ENCODE measurements at places on chromosomes 5 and 9.

GRCh38 chr9:3200331-3200774 lies 325.4 kb downstream of the RFX3 start:
- peak; percentile 42 for DNase-seq

- DNase-seq = no peak
These were observed 8.3 kb downstream of the MVB12B start for GRCh38 chr9:126334721-126335621.

GRCh38 chr5:142998316-142999020 lies 228.3 kb downstream of the ARHGAP26 start:
- no peak for DNase-seq

- DNase-seq = no peak
These were observed 577 bp downstream of the TUT7 start for GRCh38 chr9:86353655-86354010.

DNA sequence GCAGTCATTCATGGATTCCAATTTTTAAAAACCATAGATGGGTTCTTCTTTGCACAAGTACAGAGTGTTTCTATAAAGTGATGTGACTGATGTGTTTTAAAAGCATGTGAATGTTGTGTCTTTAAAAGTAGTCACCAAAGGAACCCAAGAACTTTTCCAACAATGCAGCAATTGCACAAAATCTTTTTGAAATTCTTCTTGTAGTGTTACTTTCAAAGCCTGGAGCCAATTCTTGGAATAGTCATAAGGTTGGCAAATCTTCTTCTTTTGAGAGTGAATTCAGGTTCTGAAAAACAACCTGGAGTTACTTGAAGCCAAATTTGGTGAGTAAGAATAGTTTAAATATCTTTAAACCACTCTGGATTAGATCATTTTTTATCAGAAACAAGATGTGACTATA lies 10.5 kb downstream of the GRAMD2B start:
- DNase-seq = peak; percentile 48

- no peak for DNase-seq
These were observed 6.4 kb downstream of the LMBRD2 start for GRCh38 chr5:36145311-36145710.

- no peak for DNase-seq
These were observed 4.0 kb downstream of the LCN2 start for GRCh38 chr9:128153060-128153946.

DNA sequence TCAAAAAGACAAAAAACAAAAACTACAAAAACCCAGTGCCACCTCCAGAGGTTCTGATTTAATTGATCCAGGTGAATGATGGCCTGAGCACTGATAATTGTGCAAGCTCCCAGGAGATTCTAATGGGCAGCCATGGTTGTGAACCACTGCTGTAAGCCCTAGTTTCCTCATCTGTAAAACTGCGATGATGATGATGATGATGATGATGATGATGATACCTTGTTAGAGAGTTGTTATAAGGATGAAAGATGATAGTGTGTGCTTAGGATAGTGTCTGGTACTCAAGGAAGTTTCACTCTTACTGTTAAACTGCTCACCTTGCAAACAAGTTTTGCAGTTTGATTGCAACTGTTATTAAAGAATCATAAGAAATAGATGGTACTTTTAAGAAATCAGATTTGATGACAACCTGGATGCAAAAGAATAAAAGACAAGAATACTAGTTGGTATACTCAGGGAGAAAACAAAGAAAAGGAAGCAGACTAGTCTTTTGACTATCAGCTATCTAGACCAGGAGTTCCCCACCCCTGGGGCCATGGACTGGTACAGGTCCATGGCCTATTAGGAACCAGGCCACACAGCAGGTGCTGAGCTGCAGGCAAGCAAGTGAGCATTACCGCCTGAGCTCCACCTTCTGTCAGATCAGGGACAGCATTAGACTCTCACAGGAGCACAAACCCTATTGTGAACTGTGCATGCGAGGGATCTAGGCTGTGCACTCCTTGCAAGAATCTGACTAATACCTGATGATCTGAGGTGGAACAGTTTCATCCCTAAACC lies 98.0 kb downstream of the OR2K2 start:
- no peak for DNase-seq

DNA sequence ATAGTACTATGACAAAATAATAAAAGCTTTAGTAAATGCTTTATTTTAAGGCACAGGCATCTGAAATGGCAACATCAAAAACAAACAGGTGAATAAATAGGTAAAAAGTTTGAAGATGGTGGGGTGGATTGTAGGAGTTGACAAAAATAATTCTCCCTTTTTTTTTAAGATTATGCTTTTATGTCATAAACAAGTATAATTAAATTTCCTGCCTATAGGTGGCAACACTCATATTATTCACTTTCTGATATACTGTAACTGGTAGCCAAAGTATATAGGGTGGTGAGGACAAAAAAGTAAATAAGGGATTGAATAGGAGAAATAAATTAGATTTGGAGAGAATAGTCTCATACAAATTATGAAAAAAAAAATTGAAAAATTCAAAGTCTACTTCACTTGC lies 120.0 kb upstream of the ACOT12 start:
- no peak for DNase-seq

DNA sequence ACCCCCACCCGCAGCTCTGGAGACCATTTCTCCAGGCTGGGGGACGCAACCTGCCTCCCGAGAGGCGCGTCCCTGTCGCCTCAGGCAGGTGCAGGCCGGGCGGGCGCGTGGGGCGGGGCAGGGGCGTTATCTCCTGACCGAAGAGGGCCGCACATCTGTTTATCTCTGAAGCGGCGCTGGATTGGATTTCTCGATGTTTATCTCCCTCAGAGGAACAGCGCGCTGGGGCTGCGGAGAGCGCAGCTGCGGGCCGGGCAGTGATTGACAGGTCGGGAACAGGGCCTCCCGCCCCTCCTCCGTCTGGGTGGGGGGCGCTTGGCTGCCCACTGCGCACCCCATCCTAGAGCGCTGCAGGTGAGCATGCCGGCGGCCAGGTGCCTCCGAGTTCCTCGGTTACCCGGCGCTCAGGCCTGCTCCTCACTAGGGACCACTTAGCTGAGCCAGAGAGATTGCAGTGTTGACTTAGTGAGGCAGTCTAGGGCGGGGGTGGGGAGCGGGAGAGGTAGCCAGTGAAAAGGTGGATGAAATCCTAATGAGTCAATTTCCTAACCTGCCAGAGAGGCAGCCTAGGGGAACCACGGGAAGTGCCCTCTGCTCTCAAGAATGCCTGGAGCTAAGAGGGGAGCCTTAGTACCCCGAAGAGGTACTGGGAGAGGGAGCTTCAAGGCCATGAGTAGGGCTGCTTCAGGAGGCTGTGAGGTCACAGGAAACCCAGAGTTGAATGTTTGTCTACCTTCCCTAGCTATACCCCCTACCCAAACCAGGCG lies 39.6 kb upstream of the TIFAB start:
- no peak for DNase-seq

- peak; percentile 5 for DNase-seq
These were observed 312.6 kb downstream of the TMEM232 start for GRCh38 chr5:110413856-110414255.

GRCh38 chr5:112709416-112709815 lies 28.3 kb upstream of the APC start:
- DNase-seq = no peak

- no peak for DNase-seq
These were observed 192.0 kb downstream of the PIK3R1 start for GRCh38 chr5:68407311-68408239.
